T-helper 17 cell (primary cell): ENCODE measurements at places on chromosomes 3 and 15. TPM values are rescaled to one million over a fixed set of nuclear protein-coding genes. Genes with fewer than 3 reads are reported as not detected.
A peak's percentile ranks its signal among the peaks of the same experiment; 100 is the strongest.

GRCh38 chr3:31636694-31637442 is 104.1 kb downstream of the STT3B start:
- H3K4me3 ChIP-seq, result peak overlapping the region; percentile 41
- H3K27me3 ChIP-seq, result no peaks in the 10 kb centered on the region
- H3K36me3 ChIP-seq, result peaks cover 8% of the 10 kb centered on the region
- DNase-seq, result no peak

- peak overlapping the region; percentile 45 for H3K27ac ChIP-seq
- peaks cover 28% of the 10 kb centered on the region for H3K4me1 ChIP-seq
- peaks cover 12% of the 10 kb centered on the region for H3K36me3 ChIP-seq
- H3K4me3 ChIP-seq, result peak overlapping the region; percentile 12
- no peaks in the 10 kb centered on the region for H3K27me3 ChIP-seq
Observed at GRCh38 chr3:71478568-71478967, 105.0 kb downstream of the FOXP1 start.

DNA sequence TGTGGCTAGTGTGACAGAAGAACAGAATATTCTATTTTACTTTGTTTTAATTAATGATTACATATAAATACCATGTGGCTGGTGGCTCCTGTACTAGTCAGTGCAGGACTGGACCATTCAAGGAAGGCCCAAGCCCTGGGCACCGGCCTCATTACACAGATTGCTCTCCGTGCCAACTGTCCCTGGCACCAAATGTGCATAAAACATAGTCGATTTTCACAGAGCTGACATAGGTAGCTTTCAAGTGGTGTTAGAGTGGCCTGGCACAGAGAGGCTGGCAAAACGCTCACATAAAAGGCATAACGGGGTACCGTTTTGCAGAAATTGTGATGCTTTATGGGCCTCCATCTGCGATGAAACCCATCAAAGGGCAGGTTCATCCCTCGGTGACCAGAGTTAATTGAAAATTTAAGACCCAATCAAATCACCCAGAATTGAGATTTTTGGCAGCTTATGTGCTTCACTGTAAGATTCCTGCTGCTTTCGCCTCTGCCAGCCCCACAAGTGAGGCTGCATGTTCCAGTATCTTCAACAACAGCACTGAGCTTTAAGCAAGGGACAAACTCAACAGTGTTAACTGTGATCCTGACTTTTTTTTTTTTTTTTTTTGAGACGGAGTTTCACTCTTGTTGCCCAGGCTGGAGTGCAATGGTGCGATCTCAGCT is 25.9 kb downstream of the RFTN1 start:
- no peaks in the 10 kb centered on the region for H3K27me3 ChIP-seq
- DNase-seq, result no peak
- no peak overlapping the region for H3K27ac ChIP-seq
- H3K36me3 ChIP-seq, result peaks cover 26% of the 10 kb centered on the region

GCHFR gene
- total RNA-seq, result 20.5 TPM

GRCh38 chr3:158847885-158848284 is 46.0 kb downstream of the MFSD1 start:
- no peak overlapping the region for H3K27ac ChIP-seq
- H3K4me3 ChIP-seq, result no peak overlapping the region
- H3K36me3 ChIP-seq, result no peaks in the 10 kb centered on the region
- peaks cover 5% of the 10 kb centered on the region for H3K4me1 ChIP-seq
- H3K27me3 ChIP-seq, result peaks cover 4% of the 10 kb centered on the region

DNA sequence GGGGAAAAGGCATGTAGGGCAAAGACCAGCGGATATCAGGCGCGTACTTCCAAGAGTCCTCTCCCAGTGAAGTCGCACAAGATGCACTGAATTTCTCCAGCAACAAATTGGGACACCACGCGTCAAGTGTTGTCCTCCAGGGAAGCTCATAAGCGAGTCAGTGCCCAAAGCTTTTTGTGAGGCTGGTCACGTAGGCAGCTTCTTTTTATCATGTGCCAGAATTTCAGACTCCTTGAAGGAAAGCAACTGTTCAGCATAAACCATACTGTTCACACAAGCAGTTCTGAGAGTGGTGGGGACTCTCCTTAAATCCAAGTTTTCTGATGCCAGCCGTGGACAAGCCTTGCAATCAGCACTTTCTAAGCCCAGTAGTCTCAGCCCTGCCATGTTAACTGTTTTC is 10.1 kb upstream of the FSTL1 start:
- no peak overlapping the region for H3K4me3 ChIP-seq
- no peaks in the 10 kb centered on the region for H3K4me1 ChIP-seq
- no peak for DNase-seq
- no peak overlapping the region for H3K27ac ChIP-seq

- no peak overlapping the region for H3K4me3 ChIP-seq
- no peaks in the 10 kb centered on the region for H3K4me1 ChIP-seq
- H3K27me3 ChIP-seq, result no peaks in the 10 kb centered on the region
Observed at GRCh38 chr3:7397097-7397496, 536.2 kb downstream of the GRM7 start.

ZPLD1 gene
- total RNA-seq, result not detected

- no peaks in the 10 kb centered on the region for H3K36me3 ChIP-seq
- no peak overlapping the region for H3K27ac ChIP-seq
- H3K4me3 ChIP-seq, result no peak overlapping the region
- peaks cover 2% of the 10 kb centered on the region for H3K4me1 ChIP-seq
- no peak for DNase-seq
- peaks cover 54% of the 10 kb centered on the region for H3K27me3 ChIP-seq
Observed at GRCh38 chr3:123400169-123400568, 48.7 kb downstream of the ADCY5 start.

GRCh38 chr3:162295323-162295983 is 798.8 kb downstream of the OTOL1 start:
- no peak overlapping the region for H3K27ac ChIP-seq
- H3K4me3 ChIP-seq, result no peak overlapping the region
- H3K4me1 ChIP-seq, result no peaks in the 10 kb centered on the region
- no peaks in the 10 kb centered on the region for H3K36me3 ChIP-seq

GRCh38 chr3:141530415-141530768 is 43.6 kb downstream of the RASA2 start:
- peak overlapping the region; percentile 92 for H3K27ac ChIP-seq
- H3K36me3 ChIP-seq, result peaks cover under 1% of the 10 kb centered on the region
- H3K27me3 ChIP-seq, result no peaks in the 10 kb centered on the region
- DNase-seq, result no peak

- no peaks in the 10 kb centered on the region for H3K36me3 ChIP-seq
- H3K4me1 ChIP-seq, result no peaks in the 10 kb centered on the region
- no peak overlapping the region for H3K27ac ChIP-seq
Observed at GRCh38 chr15:36914466-36914865, 185.9 kb downstream of the MEIS2 start.

FBXO40 gene
- total RNA-seq, result not detected

- H3K4me1 ChIP-seq, result peaks cover 8% of the 10 kb centered on the region
- peaks cover 4% of the 10 kb centered on the region for H3K27me3 ChIP-seq
- H3K27ac ChIP-seq, result no peak overlapping the region
- DNase-seq, result no peak
Observed at GRCh38 chr3:170012683-170013400, 25.0 kb upstream of the GPR160 start.

DNA sequence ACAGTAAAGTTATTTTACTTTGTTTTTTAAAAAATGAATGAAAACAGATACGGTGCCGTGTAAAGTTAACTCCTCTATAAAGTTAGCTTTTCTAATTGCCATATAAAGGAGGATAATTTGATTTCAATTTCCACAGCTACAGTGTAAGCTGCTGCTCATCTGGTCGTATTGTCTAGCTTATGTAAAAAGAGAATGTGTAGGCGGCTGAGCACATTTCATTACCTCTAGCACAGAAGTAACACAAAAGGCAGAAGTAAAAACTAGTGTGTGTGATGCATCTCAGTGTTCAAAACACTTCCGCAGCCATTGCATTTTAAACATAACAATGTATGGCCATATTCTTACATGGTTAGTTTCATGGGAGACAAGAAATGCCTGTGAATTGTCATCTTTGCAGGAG is 105.0 kb upstream of the P2RY1 start:
- H3K4me1 ChIP-seq, result no peaks in the 10 kb centered on the region
- H3K36me3 ChIP-seq, result no peaks in the 10 kb centered on the region
- no peaks in the 10 kb centered on the region for H3K27me3 ChIP-seq
- no peak overlapping the region for H3K4me3 ChIP-seq
- no peak overlapping the region for H3K27ac ChIP-seq
- DNase-seq, result no peak

DNA sequence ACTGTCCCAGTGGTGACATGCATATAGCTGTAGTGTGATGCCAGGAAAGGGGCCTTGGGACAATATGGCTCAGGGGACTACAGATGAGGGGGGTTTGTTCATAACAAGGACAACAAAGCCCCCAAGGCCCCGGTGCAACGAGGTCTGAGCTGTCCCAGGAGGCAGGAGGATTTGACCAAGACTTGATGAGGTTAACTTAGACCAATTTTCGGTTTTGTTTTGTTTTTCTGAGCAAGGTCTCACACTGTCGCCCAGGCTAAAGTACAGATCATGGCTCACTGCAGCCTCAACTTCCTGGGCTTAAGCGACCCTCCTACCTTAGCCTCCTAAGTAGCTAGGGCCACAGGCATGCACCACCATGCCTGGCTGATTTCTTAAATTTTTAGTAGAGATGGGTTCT is 23.8 kb downstream of the EFCAB12 start:
- no peak overlapping the region for H3K4me3 ChIP-seq
- H3K36me3 ChIP-seq, result no peaks in the 10 kb centered on the region
- H3K4me1 ChIP-seq, result no peaks in the 10 kb centered on the region
